Activated naive CD8-positive, alpha-beta T cell treated with anti-CD3 and anti-CD28 coated beads, Interleukin-2, amount 50 U/mL, for 16 hours (primary cell): ENCODE measurements at places on chromosomes 3 and 15.

GRCh38 chr3:148861277-148861869 lies 3.7 kb upstream of the CPA3 start:
- no peak for DNase-seq

DNA sequence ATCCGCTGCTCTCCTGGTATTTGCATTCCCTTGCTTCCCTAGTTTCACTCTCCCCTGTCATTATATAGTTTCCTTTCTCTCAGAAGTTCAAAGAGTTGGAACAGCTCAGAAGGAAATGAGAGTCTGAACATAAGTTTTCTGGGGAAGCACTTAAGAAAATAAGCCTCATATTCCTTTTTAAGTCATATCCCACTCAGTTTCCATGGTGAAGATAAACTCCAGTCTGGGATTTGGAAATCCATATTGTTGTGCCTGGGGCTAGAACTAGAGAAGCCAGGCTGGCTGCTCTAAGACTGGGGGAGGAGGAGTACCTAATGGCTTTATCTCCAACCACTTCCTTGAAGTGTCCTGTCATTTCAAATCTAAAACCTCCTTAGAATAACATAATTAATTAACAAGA lies 134.2 kb upstream of the ALCAM start:
- DNase-seq: no peak

DNA sequence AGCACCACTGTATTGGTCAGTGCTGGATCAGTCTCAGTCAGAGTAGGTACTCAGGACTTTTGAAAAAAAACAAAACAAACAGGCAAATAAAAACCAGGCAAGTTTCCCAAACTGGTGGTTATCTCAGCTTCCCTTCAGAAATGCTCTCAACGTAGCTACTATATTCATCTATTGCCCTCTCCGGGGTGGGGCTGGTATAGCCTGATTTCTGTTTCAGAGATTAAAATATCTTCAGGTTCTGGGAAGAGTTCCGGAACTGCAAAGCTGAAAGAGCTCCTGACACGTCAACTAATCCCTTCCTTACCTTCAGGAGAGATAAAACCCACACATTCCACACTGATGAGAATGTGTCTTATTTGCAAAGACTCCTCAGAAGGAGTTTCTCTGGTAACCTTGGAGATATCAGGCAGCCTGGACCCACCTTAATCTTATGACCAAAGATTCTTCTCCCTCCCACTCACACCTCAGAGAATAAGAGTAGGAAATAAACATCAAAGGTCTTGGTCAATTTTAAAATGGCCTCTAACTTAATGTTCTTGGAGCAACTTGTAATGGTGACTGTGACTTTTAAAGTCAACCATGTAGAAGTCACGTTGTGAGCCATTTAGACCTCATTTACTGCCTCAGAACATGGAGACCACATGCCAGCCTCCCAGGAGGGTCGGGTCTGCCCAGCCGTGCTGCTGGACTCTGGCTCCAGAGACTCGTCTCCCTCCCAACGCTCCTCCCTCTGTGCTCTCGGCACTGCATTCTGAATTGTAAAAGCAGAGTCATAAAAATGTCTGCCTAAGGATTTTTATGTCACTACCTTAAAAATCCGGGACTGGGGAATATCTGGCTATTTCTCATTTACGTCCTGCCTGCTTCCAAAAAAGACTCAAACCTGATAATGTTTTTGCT lies 53.8 kb downstream of the CDCP1 start:
- DNase-seq: no peak

DNA sequence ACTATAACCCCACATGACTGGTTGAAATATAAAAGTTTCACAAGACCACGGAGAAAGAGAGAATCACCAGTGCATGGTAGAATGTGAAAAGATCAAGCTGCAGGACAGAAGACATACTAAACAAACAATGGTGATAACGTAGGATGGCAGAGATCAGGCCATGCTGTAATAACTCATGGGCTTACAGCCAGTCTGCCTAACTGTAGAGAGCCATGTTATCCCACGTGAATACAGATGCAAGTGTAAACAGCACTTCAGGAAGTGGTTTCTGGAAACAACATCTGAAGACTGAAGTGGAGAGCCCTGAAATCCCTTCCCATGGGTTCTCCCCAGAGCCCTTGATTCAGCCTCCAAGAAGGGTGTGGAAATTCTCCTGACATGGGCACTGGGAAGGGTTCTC lies 103.2 kb upstream of the SLCO2A1 start:
- no peak for DNase-seq

GRCh38 chr3:62538691-62539356 lies 165.5 kb upstream of the FEZF2 start:
- DNase-seq: no peak

DNA sequence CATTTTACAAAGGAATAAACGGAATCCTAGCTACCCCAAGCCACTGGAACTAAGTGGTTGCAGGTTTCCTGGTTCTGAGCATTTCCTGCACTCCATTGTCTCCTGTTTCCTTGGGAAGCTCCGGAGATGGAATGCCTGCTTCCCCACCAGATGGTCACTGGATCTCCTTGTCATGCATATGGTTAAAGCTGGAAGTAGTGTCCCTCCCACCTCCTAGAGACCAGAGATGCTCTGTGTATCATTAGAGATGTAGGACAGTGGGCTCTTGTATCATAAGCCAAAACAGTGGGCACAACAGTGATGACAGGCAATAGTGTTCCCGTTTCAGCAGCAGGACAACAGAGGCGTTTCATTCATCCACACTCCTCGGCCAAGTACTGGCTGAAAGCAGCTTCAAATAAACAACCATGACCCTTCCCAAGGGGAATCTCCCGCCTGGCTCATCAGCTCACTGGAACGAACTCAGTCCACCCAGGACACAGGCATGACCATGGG lies 136.2 kb upstream of the EIF1B start:
- no peak for DNase-seq

- no peak for DNase-seq
These were observed 818.5 kb downstream of the TBL1XR1 start for GRCh38 chr3:176378789-176379188.

- DNase-seq: no peak
These were observed 116.1 kb upstream of the TLE3 start for GRCh38 chr15:70213794-70214193.

DNA sequence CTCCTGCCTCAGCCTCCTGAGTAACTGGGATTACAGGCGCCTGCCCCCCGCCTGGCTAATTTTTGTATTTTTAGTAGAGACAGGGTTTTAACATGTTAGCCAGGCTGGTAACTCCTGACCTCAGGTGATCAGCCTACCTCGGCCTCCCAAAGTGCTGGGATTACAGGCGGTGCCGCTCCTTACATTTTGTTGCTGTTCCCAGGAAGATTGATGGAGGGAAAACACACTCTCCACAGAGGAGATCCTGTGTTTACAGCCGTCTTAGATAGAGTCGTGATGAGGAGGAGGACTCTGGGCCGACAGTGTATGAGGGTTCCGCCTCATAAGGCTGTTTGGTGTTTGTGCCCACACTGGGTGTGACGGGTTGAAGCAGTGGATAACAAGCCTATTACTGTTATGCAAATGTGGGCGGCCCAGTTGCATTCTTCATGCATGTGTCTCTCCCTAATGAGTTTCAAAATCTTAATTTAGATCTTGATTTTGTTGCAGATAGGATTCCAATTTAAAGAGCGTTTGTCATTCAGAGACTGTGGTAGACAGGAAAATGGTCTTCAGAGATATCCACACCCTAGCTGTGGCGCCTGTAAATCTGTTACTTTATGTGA lies 60.0 kb downstream of the APBA2 start:
- no peak for DNase-seq

GRCh38 chr3:11510001-11510340 lies 133.7 kb downstream of the VGLL4 start:
- no peak for DNase-seq

GRCh38 chr3:103105206-103105605 lies 670.4 kb downstream of the ZPLD1 start:
- DNase-seq: no peak

DNA sequence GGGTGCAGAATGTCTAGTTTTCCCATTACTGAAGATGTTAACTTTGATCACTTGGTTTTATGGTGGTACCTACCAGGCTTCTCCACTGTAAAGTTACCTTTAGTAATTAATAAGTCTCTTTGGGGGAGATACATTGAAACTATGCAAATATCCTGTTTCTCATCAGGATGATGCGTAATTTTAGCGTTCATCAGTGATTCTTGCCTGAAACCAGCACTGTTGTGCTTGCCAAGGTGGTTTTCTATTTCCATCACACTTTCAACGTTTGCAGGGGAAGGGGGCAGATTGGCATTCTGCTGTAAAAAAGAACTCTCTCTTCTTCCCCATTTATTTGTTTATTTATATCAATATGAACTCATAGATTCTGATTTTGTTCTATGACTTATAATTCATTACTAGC lies 61.0 kb downstream of the SSR3 start:
- no peak for DNase-seq

GRCh38 chr3:152870027-152870426 lies 35.1 kb downstream of the P2RY1 start:
- no peak for DNase-seq

- no peak for DNase-seq
These were observed 80.3 kb downstream of the CGNL1 start for GRCh38 chr15:57456559-57456958.

DNA sequence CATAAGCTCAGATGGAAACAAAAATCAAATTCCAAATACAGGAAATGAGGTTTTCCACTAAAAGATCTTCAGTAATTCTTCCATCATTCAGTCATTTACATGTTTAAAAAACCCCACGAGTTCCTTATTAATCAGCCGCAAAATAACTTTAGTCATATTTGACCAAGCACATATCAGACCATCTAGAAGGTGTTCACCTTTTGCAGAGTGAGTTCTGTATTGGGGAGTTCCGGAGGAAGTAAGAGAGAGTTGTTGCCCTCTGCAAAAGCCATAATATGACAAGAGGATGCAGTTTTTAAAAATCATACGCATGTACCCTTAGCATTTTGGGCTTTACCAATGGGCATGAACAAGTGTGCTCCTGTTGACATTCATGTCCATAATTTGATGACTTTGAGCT lies 61.6 kb downstream of the CCR1 start:
- no peak for DNase-seq

DNA sequence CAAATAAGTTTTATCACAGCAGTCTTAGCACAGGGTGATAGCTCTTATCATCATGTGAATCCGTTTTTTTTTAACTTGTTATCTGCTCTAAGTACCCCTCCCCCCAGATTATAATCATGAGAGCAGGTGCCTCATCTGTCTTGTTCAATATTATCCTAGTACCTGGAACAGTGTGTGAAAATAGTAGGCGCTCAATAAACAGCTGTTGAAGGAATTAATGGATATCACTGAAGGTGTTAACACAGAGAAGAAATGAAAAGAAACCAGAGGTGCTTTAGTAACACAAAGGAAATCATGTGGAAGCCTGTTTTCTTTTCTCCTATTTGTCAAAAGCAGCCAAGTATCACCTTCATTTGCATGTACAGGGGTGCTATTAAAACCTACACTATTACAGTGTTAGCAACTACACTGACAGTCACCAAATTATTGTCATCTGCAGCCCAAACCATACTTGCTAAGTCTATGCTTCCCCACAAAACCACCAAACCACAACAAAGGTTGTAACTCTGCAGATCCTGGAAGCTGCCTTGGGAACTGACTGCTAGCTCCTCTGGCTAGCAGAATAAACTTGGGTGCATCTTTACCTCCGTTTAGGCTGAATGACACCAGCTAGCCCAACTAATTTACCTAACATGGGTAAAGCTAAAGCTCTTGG lies 2.9 kb downstream of the XPC start:
- DNase-seq: no peak

DNA sequence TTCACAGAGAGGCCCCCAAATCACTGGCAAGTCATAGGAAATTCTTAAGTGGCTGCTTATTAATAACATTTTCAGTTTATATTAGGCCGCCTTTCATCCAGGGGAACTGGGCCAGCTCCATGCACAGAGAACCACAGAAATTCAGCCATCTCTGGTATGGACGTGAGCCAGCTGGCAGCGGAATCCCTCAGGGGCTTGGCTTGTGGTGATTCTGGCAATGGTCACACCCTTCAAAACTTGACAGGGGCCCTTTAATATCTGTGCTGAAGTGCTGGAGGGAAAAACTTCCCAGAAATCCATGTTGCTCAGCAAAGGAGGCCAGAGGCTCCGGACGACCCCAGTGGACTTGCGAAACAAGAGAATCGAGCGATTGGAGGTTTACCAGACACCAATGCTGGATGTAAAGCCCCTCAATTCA lies 11.3 kb downstream of the PRICKLE2 start:
- no peak for DNase-seq

DNA sequence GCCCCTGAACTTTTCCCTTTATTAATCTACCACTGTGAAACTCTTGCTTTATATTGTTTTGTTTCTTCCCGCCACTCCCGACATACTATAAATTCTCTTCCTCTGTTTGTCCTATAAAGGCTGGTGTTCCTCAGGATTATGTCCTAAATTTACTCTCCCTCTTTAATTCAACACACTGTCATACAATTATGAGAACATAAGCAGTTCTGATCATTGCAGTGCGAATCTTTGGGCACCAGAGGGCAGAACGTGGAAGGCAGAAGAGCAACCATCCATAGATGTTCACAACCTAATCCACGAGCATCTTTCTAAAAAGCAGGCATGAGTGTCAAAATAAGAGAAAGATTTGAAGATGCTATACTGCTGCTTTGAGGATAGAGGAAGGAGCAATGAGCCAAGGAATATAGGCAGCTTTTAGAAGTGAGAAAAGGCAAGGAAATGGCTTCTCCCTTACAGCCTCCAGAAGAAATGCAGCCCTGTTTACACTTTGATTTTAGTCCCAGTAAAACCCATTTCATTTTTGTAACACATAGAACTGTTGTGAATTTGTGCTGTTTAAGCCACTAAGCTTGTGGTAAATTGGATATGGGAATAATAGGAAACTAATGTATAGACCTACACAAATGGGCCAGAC lies 179.4 kb downstream of the GBE1 start:
- no peak for DNase-seq

- DNase-seq: no peak
These were observed 82.1 kb upstream of the PHLDB2 start for GRCh38 chr3:111776827-111777483.

DNA sequence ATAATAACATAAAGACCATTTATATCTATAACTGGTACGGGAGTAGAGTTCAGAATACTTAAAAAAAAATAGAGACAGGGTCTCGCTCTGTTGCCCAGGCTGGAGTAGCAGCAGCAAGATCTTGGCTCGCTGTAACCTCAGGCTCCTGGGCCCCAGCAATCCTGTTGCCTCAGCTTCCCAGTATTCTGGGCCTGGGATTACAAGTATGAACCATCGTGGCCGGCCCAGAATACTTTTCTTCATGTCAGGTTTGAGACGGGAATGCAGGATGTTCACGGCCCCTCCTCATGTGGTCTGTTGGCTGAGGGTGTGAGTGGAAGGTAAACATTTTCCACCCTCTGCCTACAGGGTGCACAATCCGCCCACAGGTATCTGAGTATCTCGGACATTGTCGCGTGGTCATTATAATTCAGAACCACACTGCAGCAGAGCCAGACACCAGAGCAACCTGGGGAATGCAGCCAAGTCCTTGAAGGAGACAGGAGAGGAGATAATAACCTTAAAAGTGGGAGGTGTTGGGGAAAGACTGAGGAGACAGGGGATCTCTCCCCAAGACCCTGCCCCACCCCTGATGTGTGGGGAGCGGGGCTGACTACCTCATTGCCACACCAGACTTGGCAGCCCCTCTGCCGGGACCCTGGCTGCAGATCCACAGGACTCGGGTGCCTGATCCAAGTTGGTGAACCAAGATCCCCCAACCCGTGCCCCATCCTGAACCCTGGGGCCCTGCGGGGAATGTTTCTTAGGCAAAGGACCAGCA lies 106.8 kb downstream of the ADCY5 start:
- DNase-seq: no peak
